ENCODE measurements at places on chromosomes 2 and 18. TPM values are rescaled to one million over a fixed set of nuclear protein-coding genes. Genes with fewer than 3 reads are reported as not detected.

DSC2 gene
- total RNA-seq: not detected

- no peak for DNase-seq
Measured at GRCh38 chr2:236657215-236657614, 87.6 kb downstream of the ACKR3 start.

REG1A gene
- not detected for total RNA-seq

DNA sequence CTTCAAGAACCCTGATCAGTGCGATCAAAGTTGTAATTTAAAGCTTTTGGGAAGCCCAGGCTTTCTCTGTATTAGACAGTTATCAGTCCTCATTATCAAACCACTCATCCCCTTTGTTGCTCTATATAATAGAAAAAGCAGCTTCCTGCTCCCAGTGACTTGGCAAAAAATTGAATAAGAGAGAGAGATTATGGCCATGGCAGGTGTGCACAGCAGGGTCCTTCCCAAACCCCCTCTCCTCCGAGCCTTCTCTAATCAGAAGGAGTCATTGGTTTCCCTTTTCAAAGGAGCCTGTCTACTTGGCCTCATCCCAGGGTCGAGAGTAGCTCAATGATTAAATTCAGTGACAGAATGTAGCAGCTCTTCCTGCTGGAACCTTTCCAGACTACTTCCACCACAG, 81.5 kb downstream of the SEMA4F start:
- no peak for DNase-seq

- DNase-seq: no peak
Measured at GRCh38 chr18:35438480-35439234, 59.1 kb downstream of the INO80C start.

GALNT14 gene
- 0.90 TPM for total RNA-seq

DNA sequence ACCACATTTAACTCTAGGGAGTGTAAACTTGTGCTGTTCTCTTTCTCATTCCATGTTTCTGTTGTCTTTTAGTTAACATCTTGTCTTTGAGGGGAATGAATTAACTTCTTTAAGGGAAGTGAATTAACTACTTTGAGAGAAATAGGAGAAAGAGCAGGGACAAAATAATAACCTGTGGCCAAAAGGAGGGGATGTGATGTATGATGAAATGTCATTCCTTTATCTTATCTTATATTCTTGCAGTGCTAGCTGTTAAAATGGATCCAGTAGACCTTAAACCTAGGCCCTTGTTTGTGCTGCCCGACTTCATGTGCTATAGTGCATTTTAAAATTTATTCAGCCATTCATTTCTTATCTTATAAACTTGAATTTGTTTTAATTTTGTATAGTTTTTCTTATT, 18.4 kb downstream of the ABI2 start:
- DNase-seq: no peak

DNA sequence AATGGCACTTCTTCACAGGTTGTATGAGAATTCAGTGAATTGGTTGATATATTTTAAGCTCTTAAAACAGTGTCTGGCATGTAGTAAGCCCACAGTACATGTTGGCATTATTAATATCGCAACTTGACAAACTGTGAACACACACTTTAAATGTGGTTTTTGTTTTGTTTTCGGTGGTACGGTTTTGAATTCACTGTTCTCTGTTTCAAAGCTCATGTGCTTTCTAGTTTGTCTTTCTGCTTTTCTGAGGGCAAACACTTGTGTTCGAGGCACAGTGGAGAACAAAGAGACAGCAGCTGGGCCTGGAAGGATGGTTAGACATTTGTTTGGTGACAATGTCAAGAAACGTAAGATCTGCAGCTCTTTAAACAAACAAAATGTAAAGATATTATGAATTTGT, 276.5 kb upstream of the MC4R start:
- no peak for DNase-seq

DNA sequence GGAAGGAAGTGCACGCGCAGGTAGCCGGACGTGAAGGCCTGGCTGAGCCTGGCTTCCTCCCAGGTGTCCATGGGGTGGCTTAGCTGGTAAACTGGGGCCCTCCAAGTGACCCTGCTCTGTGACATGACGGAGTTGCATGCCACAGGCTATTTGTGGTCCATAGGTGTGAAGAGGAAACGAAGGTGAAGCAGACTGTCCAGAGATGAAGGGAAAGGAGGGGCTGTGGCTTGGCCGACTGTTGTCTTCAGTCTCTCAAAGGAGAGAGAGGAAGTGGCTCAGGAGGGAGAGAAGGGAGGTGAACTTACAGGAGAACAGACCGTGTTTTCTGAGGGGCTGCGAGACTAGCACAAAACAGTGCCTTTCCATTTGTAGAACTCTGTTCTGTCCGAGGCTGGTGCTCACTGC, 19.3 kb downstream of the INPP5D start:
- no peak for DNase-seq

- DNase-seq: no peak
Measured at GRCh38 chr2:149465873-149466272, 121.7 kb downstream of the MMADHC start.

GRCh38 chr2:195488567-195488966, 168.5 kb upstream of the SLC39A10 start:
- no peak for DNase-seq

GRCh38 chr18:3773303-3773702, 323.3 kb downstream of the TGIF1 start:
- no peak for DNase-seq

DNA sequence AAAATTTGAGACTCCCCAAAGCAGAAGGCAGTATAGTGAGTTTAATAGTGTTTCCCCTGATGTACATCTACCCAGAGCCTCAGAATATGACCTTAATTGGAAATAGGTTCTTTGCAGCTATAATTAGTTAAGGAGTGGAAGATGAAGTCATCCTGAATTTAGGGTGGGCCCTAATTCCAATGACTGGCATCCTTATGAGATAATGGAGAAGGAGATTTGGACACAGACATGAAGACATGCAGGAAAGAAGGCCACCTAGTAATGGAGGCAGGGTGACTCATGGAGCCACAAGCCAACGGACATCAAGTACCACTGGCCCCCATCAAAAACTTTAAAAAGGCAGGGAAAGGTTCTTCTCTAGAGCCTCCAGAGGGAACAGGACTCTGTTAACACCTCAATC, 308.9 kb downstream of the TXNL1 start:
- no peak for DNase-seq

GRCh38 chr2:239006622-239007285, 158.9 kb downstream of the TWIST2 start:
- DNase-seq: no peak

DNA sequence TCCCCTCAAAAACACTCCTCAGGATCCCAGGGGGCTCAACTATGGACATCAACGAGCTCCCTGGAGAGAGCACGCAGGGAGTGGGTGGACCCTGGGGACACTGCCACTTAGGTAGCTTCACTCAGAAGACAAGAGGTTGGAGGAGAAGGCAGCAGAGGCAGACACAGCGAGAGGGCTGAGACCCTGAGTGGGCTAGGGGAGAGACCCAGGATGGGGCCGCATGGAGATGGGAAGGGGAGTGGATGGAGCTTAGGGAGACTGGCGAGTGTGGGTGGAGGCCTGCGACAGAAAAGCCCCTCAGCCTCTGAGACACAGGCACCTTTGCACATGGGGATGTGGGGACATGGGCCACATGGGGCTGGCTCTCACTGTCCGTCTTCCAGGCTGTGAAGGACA, 70.9 kb downstream of the ASB1 start:
- no peak for DNase-seq

GRCh38 chr2:239770246-239770639, 254.9 kb downstream of the NDUFA10 start:
- no peak for DNase-seq

DNA sequence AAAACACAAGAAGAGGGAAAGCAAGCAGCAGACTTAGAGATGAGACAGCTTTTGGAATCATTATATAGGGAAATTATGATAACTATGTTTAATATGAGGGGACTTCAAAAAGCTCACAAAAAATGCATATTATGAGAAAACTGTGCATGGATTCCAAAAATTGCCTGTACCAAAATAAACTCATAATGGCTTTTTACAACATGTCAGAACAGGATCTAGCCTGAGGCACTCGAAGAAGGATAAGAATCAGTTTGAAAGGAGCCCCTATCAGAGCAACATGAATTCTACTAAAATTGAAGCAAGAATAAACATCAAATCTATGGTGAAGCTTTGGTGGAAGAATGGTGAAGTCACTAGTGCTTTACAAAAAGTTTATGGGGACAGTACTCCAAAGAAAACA, 187.4 kb downstream of the RDH14 start:
- DNase-seq: no peak

ALPP gene
- total RNA-seq: not detected

ITPRIPL1 gene
- 44.8 TPM for total RNA-seq

GRCh38 chr2:155250800-155251199, 552.3 kb downstream of the KCNJ3 start:
- no peak for DNase-seq

- DNase-seq: no peak
Measured at GRCh38 chr2:89833116-89833779, 1141.8 kb downstream of the RPIA start.

GRCh38 chr18:12420821-12421421, 13.2 kb downstream of the PRELID3A start:
- no peak for DNase-seq

- no peak for DNase-seq
Measured at GRCh38 chr2:43240766-43241150, 14.4 kb upstream of the ZFP36L2 start.

Data from activated T-helper 2 cell treated with anti-CD3 and anti-CD28 coated beads, Interferon-gamma antibody, Interleukin-2, Interleukin-4, amounts not matched to agents 10 μg/mL and 5 μg/mL and 100 μg/mL, durations not matched to agents 14 hours and 24 hours and 36 hours (primary cell).